NCI-H526 (cell line): ENCODE measurements at places on chromosomes 1 and 21.

GRCh38 chr1:204147406-204148383 lies 4.1 kb downstream of the ETNK2 start:
- DNase-seq: no peak

- DNase-seq: peak; percentile 36
These were observed 51.7 kb downstream of the S1PR1 start for GRCh38 chr1:101288491-101288944.

GRCh38 chr1:220320709-220321108 lies 48.5 kb upstream of the RAB3GAP2 start:
- no peak for DNase-seq

DNA sequence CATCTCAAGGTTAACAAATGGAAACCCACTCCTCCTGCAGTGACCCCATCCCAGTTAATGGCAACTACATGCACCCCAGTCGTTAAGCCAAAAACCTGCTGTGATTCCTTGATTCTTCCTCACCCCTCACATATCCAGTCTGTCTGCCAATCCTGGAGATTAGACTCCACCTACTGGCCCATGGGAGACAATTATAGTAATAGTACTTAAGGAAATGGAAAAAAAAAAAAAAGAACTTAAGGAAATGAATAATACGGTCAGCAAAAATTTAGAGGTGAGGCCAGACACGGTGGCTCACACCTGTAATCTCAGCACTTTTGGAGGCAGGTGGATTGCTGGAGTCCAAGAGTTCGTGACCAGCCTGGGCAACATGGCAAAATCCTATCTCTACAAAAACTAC lies 7.0 kb downstream of the NOL9 start:
- no peak for DNase-seq

DNA sequence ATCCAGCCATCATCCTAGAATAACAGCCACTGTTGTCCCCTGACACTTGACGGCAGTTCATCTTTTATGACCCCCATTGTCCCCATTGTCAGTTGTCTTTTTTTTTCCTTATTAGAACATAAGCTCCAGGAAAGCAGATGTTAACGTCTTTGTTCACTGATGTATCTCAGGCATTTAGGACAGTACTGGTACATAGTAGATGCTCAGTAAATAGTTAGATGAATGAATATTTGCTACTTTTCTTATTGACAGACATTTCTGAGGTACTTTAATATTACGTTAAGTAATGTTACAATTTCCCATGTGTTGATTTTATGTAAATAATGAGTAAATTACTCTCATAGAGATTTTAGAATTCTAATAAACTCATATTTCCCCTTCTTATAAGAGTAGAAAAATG lies 69.5 kb downstream of the ADARB1 start:
- no peak for DNase-seq
